AML-193 (cell line): ENCODE measurements at places on chromosomes 2 and 18.

- DNase-seq, result no peak
Observed at GRCh38 chr2:174484573-174484972, 2.3 kb downstream of the GPR155 start.

- no peak for DNase-seq
Observed at GRCh38 chr18:3455907-3456685, 6.1 kb downstream of the TGIF1 start.

GRCh38 chr2:60844105-60844504, 37.3 kb upstream of the REL start:
- DNase-seq, result no peak

DNA sequence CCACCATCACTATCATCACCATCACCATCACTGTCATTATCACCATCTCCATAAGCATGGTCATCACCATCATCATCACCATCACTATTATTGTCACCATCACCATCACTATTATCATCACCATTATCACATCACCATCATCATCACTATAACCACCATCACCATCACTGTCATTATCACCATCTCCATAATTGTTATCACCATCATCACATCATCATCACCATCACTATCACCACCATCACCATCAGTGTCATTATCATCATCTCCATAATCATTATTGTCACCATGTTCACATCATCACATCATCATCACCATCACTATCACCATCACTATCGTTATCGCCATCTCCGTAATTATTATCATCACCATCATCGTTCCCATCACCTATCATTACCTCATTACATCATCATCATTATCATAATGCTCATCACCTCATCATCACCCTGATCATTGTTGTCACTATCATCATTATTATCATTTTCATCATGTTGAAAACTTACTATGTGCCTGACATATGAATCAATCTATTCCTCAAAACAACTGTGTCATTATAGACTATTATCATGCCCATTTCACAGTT, 280.3 kb upstream of the HS6ST1 start:
- DNase-seq, result no peak

DNA sequence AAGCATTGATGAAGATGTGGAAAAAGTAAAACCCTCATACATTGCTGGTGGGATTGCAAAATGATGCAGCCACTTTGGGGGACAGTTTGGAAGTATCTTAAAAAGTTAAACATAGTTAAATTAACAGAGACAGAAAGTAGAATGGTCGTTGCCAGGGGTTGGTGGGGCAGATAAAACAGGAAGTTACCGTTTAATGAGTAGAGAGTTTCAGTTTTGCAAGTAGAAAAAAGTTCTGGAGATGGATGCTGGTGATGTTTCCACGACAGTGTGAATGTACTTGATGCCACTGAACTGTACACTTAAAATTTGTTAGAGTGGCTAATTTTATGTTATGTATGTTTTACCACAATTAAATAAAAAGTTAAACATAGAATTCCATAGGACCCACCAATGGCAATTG, 44.5 kb upstream of the EGR4 start:
- no peak for DNase-seq

DNA sequence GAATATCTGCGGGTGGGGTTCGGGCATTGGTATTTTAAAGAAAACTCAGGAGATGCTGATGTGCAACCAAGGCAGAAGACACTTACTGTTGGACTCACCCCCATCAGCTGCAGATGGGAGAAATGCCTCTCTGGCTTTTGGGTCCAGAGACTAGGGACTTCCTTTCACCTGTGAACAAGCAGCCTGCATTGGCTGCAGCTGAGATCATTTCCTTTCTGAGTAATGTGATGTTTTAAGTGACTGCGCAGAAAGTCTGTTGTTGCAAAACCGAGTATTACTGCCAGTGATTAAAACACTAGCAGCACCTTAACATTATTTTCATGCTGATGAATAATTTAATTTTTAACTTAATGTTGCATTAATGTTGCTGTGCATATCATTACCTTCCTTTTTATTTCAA, 143.0 kb downstream of the TSN start:
- no peak for DNase-seq

DNA sequence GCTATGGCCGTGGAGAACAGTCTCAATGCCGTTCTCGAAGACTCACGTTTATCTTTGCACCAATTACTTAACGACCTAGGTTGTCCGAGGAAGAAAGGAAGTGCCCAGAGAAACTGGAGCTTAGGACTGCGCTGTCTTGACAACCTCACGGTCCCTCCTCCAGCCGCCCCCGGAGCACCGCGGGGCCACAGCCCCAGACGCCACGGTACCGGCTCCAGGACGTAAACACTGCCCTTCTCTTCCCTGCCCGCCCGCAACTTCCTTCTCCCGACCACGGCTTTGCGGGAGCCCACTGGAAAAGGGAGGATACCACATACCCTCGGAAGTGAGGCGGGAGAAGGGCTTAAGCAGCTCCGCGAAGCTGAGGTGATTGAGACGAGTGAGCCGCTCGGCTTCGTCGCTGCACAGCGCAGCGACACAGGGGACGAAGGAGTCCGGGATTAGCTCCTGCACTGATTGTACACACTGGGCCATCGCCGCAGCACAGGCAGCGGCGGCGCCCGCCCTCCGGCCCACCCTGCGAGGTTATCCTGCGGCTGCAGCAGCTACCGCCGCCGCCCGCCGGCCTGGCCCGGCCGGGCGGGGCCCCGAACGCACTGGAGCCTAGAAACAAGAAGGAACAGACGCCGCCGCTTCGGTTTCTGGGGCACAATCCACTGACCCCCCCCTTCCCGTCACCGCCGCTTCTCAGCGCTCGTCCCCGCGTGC, 483 bp downstream of the TRAPPC8 start:
- peak; percentile 38 for DNase-seq

DNA sequence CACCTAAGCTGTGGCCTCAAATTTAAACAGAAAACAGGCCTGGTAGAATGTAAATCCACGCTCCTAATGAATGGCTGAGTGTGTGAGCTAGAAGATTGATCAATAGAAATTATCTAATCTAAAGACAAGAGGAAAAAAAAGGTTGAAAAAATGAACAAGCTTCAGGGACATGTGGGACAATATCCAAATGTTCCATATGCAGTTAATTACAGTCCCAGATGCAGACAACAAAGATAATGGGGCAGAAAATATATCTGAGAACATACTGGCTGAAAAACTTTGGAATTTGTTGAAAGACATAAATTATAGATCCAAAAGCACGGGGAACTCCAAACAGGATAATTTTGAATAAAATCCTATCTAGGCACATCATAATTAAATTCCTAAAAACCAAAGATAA, 186.7 kb upstream of the SIX2 start:
- no peak for DNase-seq

DNA sequence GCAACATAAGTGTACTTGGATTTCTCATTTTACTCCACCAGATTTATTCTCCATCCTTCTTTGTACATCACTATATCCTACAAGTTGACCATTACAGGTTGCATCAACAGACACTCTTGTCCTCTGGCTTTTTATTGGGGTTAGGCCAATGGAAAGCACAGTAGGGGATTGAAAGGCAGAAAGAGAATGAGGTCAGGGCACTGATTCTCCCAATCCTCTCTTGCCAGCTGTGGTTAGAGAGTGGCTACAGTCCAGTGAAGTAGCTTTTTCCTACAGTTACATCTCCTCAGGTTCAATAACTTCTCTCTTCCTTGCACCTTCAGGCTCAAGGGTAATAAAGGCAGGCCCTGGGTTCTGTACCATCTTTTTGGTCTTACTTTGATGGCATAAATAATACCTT, 20.2 kb upstream of the COL5A2 start:
- no peak for DNase-seq

DNA sequence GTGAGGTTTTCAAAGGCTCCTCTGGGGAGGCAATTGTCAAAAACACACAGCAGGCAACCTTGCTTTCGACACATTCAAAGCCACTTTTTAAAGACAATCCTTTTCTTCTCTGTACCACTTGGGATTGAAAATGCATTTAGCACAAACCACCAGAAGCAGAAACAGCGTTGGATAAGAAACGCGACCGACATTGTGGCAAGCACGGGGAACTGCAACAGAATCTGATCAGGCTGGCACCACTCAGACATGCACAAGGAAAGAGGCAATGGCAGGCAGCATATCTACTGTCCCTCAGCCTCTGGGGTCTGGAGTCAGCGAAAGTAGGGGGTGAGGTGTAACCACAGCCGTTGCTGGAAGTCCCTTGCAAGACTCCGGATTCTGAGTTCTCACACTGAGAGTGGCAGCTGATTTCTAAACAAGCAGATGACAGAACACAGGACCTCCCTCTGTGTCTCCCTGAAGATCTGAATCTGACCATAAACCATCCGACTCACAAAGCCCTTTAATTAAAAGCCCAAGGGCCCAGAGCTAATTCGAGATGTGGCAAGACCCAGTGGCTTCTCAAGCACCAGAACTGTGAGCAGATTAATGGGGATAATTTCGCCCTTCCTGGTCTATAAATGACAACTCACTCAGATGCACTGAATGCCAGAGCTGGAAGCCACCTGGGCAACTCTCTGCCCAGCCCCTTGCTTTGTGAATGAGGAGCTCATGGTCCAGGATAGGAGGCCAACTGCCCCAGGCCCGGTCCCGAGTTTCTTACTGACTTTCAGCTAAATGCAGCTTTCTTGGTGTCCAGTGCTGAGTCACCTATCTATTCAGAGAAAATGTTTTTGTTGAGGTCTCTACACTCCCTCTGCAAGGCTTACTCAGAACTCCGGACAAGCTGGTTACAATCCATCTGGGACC, 29.6 kb downstream of the CYRIA start:
- DNase-seq, result no peak

DNA sequence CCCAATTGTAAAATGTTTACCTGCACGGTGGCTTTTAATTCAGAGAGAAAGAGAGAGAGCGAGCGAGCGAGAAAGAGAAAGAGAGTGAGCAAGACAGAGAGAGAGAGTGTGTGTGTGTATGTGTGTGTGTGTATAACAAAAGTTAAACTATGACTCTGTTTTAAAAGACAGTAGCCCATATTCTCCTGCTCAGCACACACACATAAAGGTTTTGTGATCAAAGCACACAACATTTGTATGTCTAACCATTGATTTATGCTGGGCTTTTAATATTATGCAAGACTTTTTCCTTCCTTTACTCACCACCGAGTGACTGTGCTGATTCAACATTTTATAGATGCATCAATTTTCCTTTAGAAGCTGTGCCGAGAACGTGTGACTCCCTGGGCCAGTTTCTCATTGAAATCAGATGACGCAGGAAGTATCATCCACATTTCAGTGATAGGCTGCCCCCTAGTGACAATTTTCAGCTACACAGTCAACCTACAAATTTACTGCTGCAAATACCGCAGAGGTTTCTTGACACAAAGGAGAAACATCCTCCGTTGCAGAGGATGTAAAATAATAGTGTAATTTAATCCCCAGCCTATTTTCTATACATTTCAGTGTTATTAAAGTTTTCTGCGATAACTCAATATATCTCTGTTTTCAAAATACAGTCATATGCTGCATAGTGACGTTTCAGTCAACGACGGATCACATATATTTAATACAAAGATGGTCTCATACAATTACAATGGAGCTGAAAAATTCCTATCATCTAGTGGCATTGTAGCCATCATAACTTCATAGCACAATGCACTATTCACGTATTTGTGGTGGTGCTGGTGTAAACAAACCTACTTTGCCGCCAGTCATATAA, 165.9 kb upstream of the TANK start:
- DNase-seq, result peak; percentile 72
